ENCODE measurements at places on chromosomes 3 and 15.

DNA sequence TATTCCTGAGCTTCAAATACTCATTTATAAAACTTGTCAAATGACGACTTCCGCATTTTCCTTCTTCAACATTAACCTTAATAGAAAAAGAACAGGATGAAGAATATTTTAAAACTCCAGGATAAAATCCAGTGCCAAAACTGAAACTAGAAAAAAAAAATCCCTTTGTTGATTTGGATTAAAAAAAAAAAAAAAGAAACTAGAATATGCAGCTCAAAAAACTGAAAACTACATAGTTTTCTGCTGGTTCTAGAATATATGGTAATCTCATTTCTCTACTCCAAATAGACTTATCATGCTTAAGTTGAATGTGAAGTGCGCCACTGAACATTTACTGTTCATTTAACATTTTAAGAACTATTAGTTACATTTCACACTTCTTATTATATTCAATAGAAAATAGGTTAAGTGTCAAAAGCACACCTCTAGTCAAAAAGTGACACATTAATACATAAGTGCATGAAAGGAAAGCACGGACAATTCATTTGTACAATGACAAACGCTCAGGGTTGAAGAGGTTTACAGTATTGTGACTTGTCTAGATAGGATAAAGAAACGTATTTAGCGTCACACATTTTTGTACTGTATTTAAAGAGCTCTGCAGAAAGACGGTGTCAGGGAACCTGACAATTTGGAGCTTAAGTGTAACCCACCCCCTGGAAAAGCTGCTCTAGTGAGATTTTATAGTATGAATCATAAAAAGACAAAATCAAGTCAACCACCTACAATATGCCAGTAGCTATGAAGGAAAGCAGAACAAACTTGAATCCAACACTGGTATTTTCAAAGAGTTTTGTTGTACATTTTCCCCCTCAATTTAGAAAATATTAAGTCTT is 5.8 kb downstream of the TRA2B start:
- no peak for DNase-seq

DNA sequence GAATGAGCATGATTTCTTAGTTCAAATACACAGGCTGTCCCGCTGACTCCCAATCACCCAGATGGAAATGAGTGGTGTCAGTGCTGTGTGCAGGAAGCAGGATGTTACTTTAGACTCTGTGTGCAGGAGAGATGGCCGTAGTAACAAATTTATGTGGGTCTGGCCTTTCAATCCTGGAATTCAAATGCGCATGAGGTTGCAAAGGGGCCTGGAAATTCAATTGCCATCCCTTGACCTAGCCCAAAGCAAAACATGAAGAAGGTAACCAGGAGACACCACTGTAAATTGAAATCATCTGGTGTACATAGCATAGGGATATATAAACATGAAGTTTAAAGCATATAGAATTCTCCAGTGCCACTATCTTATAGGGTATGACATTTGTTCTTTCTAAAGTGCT is 33.2 kb downstream of the GREM1 start:
- no peak for DNase-seq

DNA sequence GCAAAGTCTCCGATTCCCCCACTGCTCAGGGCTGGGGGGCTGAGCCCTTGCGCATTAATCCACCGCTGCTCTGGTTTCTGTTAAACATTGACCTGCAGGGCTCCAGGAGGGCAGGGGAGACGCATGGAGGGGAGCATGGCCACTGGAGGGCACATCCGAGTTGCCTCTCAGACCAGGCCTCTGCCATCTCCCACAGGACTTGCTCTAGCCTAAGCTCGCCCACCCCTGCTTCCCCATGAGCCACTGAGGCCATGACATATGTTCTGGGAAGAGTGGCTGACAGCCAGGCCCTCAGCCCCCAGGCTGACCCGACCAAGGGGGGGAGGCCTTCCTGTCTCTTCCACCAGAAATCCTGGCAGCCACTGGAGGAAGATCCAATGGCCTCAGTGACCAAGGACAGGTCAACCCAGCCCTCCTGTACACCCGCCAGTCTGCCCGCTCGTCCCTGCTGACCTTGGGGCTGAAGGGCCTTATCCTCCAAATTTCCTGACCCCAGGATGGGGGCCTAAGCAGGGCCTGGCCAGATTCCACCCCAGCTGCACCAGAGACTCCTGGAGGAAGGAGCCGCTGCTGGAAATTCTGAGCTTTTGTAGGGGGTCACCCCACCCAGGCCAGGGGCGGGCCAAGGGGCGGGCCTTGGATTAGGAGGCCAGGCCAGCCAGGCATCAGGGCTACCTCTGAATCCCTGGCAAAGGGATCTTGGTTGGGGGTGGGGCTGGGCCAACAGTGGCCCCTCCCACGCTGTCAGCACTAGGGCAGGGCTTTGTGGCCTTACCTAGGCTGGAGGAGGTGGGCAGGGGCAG is at the start of gene HYAL1:
HYAL1 (minus strand) TSS at position 562 of the 803 bp plus-strand sequence. CDS start 618 bp downstream, outside the sequence.
- peak; percentile 59 for DNase-seq

DNA sequence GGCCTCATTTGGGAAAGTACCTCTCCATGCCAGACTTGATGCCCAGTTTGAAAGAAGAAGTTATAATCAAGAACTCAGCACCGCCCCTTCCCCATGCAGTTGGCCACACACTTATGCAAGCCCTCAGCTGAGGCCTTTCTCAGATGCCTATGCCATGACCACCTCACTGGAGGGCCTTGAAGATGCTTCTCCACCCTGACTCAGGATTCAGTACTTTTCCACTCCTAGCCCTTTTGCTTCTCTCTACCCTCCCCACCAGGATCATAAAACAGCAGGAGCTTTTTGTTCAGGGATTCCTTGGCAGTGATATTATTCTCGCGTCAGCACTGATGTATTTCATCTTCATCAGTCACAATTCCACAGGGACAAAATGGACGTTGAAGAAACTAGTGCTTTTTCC is 313.5 kb downstream of the PYDC2 start:
- no peak for DNase-seq

- no peak for DNase-seq
Observed at GRCh38 chr3:124333931-124334640, 342.2 kb upstream of the ROPN1 start.

GRCh38 chr3:60759439-60759838 is 491.8 kb downstream of the FHIT start:
- no peak for DNase-seq

- no peak for DNase-seq
Observed at GRCh38 chr3:29153811-29154210, 127.1 kb upstream of the RBMS3 start.

- peak; percentile 59 for DNase-seq
Observed at GRCh38 chr15:92638291-92638708, 17.3 kb downstream of the FAM174B start.
